ENCODE measurements at places on chromosomes 4 and X.
A peak's percentile ranks its signal among the peaks of the same experiment; 100 is the strongest.

- DNase-seq, result no peak
These were observed 14.1 kb downstream of the FAM149A start for GRCh38 chr4:186118582-186118981.

GRCh38 chr4:60195256-60195655, 1004.9 kb upstream of the ADGRL3 start:
- no peak for DNase-seq

DNA sequence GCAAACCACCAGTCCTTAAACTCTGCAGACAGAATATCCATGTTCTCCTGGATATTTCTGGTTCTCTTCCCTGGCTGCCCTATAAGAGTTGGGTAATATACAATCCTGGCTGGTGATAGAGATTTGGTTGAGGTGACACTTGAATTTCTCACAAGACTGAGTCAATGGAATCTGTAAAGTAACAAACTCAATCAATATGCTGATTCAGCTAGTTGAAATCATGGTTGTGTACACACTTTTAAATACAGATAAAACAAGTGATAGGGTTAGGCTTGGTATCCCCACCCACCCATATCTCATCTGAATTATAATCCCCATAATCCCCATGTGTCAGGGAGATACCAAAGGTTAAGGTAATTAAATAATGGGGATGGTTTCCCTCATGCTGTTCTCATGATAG, 349.2 kb upstream of the MAD2L1 start:
- DNase-seq, result no peak

- no peak for DNase-seq
These were observed 29.0 kb downstream of the SGMS2 start for GRCh38 chr4:107853444-107854355.

- no peak for DNase-seq
These were observed 147.4 kb downstream of the SMIM20 start for GRCh38 chr4:26061248-26061986.

DNA sequence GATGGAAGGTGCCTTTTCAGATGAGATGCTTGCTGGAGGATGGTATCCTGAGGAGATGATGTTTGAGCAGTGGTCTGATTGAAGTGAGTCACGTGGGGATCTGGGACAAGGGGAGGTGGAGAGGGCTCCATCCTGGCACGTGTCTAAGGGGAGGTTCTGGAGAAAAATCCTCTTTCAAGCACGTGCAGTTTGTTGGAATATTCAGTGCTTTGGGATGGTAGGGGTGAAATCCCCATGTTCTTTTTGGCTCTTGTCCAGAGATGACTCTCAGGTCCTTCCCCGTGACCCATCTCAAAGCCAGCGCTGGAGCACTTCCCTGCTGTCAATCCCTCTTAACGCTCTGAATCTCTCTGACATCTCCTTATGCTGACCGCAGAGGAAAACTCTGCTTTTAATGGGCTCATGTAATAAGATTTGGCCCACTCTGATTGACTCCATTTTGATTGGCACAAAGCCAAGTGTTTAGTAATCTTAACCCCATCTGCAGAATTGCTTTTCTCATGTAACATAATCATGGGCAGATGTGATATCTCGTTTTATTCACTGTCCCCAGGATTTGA, 10.8 kb upstream of the KLKB1 start:
- no peak for DNase-seq

DNA sequence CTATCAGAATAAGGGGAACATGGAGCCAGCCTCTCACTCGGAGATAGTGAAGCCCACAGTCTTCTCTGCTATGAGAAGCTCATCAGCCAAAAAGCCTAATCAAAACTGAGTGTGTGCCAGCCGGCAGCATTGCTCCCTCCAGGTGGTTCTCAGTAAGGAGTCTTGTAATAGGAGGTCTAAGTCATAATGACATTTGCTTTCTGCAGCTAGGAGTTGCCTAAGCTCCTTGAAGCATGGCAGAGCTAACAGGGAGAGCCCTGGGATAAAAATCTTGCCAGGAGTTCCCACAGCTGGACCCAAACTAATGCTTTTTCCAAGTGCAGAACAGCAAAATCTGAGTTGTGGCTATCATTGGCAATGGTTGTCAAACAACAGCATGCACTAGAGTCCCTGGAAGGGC, 245.2 kb downstream of the SPATA18 start:
- no peak for DNase-seq

DNA sequence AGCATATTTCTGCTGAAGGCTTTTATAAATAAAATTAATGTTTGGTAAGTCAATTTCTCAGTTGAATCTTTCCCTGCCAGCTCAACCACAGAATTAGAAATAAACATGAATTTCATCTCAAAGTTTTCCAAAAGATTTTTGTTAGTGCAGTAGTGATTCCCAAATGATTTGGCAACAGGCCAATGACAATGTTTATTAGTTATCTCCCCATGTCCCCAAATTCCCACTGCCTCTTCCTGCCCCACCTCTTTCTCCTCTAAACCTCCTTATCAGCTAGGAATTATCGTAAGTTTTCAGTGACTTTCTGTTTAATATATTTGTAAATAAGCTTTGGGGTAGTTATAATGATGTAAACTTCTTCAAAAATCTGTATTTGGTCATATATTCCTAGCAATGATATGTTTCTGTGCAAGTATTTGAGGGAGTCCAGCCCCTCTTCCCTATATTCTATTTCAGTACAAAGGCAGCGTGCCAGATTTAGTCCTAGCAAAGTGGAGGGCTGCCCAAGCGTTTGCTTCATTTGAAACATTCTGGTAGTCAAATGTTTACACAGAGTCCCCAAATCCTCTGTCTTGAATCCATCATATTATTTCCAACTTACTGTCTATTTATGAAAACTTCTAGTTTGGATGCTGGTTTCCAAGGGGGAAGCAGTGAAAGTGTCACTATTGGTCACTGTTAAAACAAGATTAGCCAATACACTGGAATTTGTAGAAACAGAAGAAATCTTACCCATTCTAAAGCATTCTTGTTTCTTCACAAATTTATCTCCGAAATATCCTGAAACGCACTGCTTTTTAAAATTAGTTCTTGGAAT, 33.7 kb upstream of the ANKRD50 start:
- no peak for DNase-seq

- DNase-seq, result no peak
These were observed at the start of gene PRKX for GRCh38 chrX:3713225-3713936. Gene PRKX, minus strand, starts transcription at chrX:3713649. Its CDS starts 396 bp downstream, at chrX:3713253.

- DNase-seq, result peak; percentile 55
These were observed 66.4 kb downstream of the JADE3 start for GRCh38 chrX:46978341-46979291.

- no peak for DNase-seq
These were observed 126.3 kb downstream of the RAP1GDS1 start for GRCh38 chr4:98387345-98388026.

- DNase-seq, result no peak
These were observed 115.4 kb upstream of the NUDT6 start for GRCh38 chr4:123037804-123038203.

GRCh38 chrX:57596516-57596915, 4.7 kb downstream of the ZXDB start:
- DNase-seq, result no peak

- DNase-seq, result no peak
These were observed 50.6 kb upstream of the GATB start for GRCh38 chr4:151811403-151811802.

DNA sequence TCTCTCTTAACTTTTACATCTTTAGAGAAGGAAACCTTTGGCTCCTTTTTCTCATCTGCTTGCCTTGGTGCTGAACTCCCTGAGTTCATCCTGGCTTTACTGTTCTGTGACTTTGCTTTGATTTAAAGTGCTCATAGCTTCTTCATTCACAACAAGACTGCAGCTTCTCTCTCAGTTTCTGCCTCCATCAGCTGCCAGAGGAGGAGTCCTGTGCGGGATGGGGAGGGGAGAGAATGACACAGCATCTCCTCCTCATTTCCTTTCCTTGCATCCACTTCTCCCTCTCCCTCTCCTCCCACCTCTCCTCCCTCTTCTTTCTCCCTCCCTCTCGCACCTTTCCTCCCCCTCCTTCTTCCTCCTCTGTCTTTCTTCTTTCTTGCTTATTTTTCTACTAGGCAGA, 42.0 kb downstream of the CBLL2 start:
- DNase-seq, result no peak

- no peak for DNase-seq
These were observed 126.7 kb upstream of the STX18 start for GRCh38 chr4:4668355-4669210.

Data from NCI-H1694 (cell line).